Activated CD8-positive, alpha-beta T cell treated with anti-CD3 and anti-CD28 coated beads for 36 hours (primary cell): ENCODE measurements at places on chromosomes 13 and 19. TPM values are rescaled to one million over a fixed set of nuclear protein-coding genes. Genes with fewer than 3 reads are reported as not detected.

BRME1 gene
- 5.2 TPM for total RNA-seq

- peaks cover 29% of the 10 kb centered on the region for H3K27me3 ChIP-seq
- H3K4me1 ChIP-seq: peaks cover 4% of the 10 kb centered on the region
- no peak overlapping the region for H3K4me3 ChIP-seq
- no peak overlapping the region for H3K27ac ChIP-seq
These were observed 989 bp upstream of the SACS start for GRCh38 chr13:23434491-23434890.

NOVA2 gene
- total RNA-seq: not detected

DNA sequence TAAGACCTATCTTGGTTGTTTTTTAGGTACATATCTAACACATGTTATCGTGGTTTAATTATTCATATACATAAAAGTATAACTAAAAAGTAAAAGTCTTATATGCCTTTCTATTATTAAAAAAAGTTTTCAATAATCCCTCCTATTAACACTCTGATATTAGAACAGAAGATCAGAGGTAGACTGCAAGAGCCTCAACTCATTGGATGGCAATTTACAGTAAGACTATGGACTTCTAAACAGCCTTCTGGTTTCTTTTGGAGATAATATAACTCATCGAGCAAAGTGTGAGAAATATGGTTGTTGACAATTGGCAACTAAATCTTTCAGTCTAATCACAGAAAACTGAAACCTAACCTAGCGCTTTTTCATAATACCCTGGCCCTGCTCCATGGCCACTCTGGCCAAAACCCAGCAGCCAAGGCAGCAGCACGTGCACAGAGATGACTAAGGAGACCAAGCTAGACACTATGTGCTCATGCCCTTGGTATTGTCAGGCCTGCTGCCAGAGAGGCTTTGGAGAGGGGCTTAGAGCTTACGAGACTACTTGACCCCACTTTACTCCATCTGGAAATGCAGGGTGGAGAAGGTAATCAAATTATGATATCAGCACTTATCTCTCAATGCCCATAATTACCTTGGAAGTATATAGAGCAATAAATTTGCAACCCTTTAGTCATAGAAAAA is 40.6 kb upstream of the EEF1AKMT1 start:
- no peak overlapping the region for H3K4me3 ChIP-seq
- H3K4me1 ChIP-seq: peaks cover 4% of the 10 kb centered on the region
- H3K36me3 ChIP-seq: peaks cover 28% of the 10 kb centered on the region
- no peak overlapping the region for H3K27ac ChIP-seq

DNA sequence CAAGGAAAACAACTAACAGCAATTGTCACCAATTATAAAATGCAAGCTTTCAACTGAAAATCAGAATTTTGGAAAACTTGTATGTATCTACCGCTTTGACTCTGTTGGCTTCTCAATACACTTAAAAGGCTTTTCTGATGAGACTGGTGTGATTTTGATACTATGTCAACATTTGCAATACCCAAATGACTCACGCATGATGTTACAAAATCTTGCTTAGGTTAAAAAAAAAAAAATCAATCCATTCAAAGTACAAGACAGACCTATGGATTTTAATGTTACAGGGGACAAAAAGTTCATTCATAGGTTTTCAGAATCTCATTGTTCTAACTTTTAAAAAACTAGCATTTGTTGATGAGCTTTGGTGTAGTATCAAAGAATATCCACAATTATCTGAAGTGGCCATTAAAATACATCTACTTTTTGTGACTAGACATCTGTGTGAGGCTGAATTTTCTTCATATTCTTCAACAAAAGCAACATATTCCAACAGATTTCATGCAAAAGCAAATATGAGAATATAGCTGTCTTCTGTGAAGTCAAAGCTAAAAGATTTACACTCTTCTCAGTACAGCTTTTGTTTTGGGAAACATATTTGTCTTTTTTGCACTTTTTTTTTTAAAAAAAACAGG is 10.7 kb downstream of the ELF1 start:
- H3K27me3 ChIP-seq: no peaks in the 10 kb centered on the region
- peak overlapping the region; percentile 87 for H3K27ac ChIP-seq
- H3K36me3 ChIP-seq: peaks cover 42% of the 10 kb centered on the region
- peak overlapping the region; percentile 55 for H3K4me3 ChIP-seq
- no peak for DNase-seq
- H3K4me1 ChIP-seq: peaks cover 77% of the 10 kb centered on the region

- H3K4me1 ChIP-seq: peaks cover 25% of the 10 kb centered on the region
- H3K27me3 ChIP-seq: no peaks in the 10 kb centered on the region
- DNase-seq: peak; percentile 38
- H3K27ac ChIP-seq: peak overlapping the region; percentile 78
These were observed 4.8 kb downstream of the B3GLCT start for GRCh38 chr13:31204592-31204991.

GRCh38 chr13:29310806-29311205 is 284.7 kb downstream of the SLC7A1 start:
- H3K4me1 ChIP-seq: no peaks in the 10 kb centered on the region
- no peak overlapping the region for H3K4me3 ChIP-seq
- H3K27ac ChIP-seq: no peak overlapping the region

NAXD gene
- total RNA-seq: 24.8 TPM

DNA sequence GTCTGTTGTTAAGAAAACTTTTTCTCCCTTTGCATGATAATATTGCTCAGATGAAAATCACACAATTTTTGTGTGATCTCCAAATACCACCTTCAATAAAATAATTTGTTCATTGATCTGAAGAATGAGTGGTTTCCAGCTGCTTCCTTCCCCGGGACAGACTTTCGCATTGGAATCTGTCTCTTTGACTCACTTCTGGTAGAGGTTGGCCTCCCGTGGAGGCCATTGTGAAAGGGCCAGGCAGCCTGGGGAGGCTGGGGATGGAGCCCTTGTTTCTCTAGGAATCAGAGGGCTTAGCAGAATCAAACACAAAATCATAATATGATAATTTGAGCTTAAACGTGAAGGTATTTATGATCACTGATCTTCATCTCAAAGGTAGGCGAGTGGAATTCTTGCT is 135.0 kb upstream of the ZNF536 start:
- no peaks in the 10 kb centered on the region for H3K4me1 ChIP-seq
- no peak overlapping the region for H3K4me3 ChIP-seq
- no peaks in the 10 kb centered on the region for H3K36me3 ChIP-seq
- H3K27ac ChIP-seq: no peak overlapping the region
- DNase-seq: no peak

TNNI3 gene
- total RNA-seq: not detected

DNA sequence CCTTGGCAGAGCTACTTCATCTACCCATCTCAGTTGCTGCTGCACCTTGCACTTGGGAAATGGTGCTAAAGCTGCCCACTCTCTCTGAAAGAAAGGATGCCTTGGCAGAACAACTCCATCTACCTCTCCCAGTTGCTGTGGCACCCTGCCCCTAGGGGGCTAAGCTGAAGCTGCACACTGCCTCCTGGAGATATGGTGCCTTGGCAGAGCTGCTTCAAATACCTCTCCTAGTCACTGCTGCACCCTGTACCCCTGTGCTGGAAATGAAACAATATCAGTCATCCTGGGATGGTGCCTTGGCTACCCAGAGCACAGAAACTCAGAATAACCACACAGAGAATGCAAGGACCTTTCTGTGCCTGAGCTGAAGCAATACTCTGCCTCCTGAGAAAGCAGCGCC is 615.8 kb downstream of the DIAPH3 start:
- peaks cover 6% of the 10 kb centered on the region for H3K27me3 ChIP-seq
- no peaks in the 10 kb centered on the region for H3K36me3 ChIP-seq
- no peak for DNase-seq
- no peaks in the 10 kb centered on the region for H3K4me1 ChIP-seq

- no peak for DNase-seq
- H3K36me3 ChIP-seq: no peaks in the 10 kb centered on the region
- no peaks in the 10 kb centered on the region for H3K27me3 ChIP-seq
- H3K4me1 ChIP-seq: no peaks in the 10 kb centered on the region
- H3K27ac ChIP-seq: no peak overlapping the region
- no peak overlapping the region for H3K4me3 ChIP-seq
These were observed 49.9 kb downstream of the UGGT2 start for GRCh38 chr13:96003304-96003703.

- H3K27ac ChIP-seq: no peak overlapping the region
- DNase-seq: no peak
- no peak overlapping the region for H3K4me3 ChIP-seq
- H3K27me3 ChIP-seq: no peaks in the 10 kb centered on the region
- H3K36me3 ChIP-seq: peaks cover 35% of the 10 kb centered on the region
These were observed 4.0 kb downstream of the BRD4 start for GRCh38 chr19:15328312-15328711.

IL4I1 gene
- total RNA-seq: 16.2 TPM

ZNF728 gene
- total RNA-seq: not detected

DNA sequence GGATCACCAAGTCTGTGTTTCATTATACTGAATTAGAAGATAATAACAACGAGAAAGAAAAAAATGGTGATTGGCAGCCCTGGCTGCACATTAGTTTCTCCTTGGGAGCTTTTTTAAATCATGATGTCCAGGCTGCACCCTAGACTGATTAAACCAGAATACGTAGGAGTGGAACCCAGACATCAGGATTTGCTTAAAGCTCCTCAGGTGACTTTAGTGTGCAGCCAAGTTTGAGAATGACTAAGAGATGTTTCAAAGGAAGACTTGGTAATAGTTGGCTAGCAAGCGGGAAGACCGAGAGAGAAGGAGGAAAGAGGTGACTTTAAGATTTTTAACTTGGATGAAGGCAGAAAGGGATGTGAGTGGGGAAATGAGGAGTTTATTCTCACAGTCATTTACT is 71.4 kb upstream of the SERP2 start:
- peaks cover 3% of the 10 kb centered on the region for H3K27me3 ChIP-seq
- peaks cover 38% of the 10 kb centered on the region for H3K4me1 ChIP-seq
- no peak overlapping the region for H3K27ac ChIP-seq
- no peaks in the 10 kb centered on the region for H3K36me3 ChIP-seq
- no peak for DNase-seq

DNA sequence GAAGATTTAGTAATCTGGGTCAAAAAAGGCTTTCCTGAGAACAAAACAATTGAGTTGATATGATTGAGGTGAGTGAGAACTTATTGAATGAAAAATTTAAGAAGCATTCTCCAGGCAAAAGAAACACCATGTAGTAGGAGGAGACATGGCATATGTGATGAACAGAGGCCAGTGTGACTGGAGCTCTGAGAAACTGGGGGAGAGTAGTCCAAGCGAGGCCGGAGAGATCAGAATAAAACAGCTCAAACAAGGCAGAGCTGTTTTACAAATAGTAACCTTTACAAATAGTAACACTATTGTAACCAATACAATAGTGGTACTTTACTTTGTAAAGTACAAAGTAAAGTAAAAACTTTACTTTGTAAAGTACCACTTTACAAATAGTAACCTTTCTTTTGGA is 1159.1 kb downstream of the PCDH9 start:
- no peak overlapping the region for H3K27ac ChIP-seq
- no peaks in the 10 kb centered on the region for H3K4me1 ChIP-seq
- H3K27me3 ChIP-seq: no peaks in the 10 kb centered on the region

DNA sequence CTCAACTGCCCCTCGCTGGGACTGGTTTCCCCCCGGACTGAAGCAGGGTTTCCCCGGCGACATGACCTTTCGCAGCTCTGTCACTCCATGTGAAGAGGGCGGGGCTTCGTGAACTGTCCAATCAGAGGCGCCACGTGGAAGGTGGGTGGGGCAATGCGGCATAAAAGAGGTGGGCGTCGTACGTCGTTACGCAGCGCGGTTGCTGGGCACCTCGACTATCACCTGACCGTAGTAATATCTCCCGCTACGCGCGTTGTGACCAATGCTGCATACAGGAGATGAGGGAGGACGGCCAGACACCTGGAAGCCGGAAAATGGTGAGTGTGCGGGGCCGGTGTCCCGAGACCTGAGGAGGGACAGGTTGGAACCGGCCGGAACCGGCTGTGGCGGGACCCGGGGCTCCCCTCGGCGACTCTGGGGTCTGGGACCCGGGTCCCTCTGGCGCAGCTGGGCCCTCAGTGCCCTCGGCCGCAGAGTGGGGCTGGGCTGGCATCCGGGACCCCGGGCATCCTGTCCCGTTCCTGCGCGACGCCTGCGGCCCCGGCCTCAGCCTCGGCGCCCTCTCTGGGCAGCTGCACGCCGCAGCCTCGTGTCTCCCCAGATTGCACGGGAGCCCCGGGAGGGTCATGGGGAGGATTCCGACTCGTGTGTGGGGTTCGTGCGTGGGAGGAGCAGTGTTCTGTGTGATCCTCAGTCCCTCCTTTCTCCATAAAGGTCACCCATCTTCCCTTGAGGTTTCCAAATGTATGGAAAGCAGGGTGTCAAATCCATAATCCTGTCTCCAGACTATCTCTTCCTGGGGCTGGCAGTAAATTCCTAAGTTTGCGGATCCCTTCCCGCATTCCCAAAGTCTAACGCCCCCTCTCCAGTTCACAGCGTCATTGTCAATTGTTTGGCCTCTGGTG is 32.2 kb downstream of the ZNF136 start:
- peak overlapping the region; percentile 75 for H3K4me3 ChIP-seq
- H3K27me3 ChIP-seq: no peaks in the 10 kb centered on the region
- peak overlapping the region; percentile 83 for H3K27ac ChIP-seq
- DNase-seq: peak; percentile 93
- H3K36me3 ChIP-seq: peaks cover 65% of the 10 kb centered on the region
- H3K4me1 ChIP-seq: peaks cover 28% of the 10 kb centered on the region

NDUFB7 gene
- total RNA-seq: 135 TPM

TIMM29 gene
- 14.7 TPM for total RNA-seq

ALKBH7 gene
- total RNA-seq: 34.9 TPM

DNA sequence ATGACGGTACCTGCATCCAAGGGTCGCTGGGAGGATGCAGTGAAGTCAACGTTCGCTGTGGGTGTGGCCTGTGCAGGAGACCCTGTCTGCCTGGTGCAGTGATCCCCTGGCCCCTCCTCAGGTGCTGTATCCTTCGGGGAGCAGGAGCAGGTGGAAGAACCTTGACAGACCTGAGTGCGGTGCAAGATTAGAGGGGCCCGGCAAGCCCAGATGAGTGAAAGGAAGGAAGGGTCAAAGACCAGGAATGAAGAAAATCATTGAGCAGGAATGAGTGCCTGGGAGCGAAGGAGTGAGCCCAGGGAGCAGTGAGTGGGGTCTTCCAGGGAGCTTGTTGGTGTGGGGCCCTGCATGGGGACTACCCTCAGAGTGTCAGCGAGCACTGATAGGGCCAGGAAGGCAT is 12.7 kb downstream of the B3GNT8 start:
- H3K27me3 ChIP-seq: no peaks in the 10 kb centered on the region
- no peak overlapping the region for H3K4me3 ChIP-seq
- H3K36me3 ChIP-seq: peaks cover 18% of the 10 kb centered on the region

DNA sequence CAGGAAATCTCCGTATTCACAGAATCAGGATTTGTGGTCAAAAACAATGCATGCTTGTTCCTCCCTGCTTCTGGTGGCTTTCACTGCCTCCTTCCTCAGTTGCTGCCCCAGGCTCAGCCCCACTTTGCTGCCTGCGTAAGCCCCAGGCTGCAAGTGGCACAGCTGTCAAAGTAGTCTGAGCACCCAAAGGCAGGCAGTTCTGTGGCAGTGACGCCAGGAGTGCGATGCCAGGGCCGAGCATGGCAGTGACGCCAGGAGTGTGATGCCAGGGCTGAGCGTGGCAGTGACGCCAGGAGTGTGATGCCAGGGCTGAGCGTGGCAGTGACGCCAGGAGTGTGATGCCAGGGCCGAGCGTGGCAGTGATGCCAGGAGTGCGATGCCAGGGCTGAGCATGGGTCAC is 77.3 kb upstream of the GPR183 start:
- H3K4me1 ChIP-seq: peaks cover 92% of the 10 kb centered on the region
- H3K27ac ChIP-seq: peak overlapping the region; percentile 81
- no peak overlapping the region for H3K4me3 ChIP-seq
- DNase-seq: peak; percentile 65
- H3K36me3 ChIP-seq: peaks cover 50% of the 10 kb centered on the region
